ENCODE measurements at places on chromosomes 13 and 19.

GRCh38 chr13:73138638-73139491 lies 80.1 kb downstream of the KLF5 start:
- DNase-seq: no peak

GRCh38 chr19:49152119-49152550 lies 3.1 kb downstream of the HRC start:
- no peak for DNase-seq

GRCh38 chr19:48110350-48110966 lies at the start of gene PLA2G4C:
Gene PLA2G4C, minus strand, starts transcription at chr19:48110817. Its CDS starts 4,288 bp downstream, at chr19:48106529.
- peak; percentile 72 for DNase-seq

GRCh38 chr13:47005756-47006414 lies 109.0 kb upstream of the HTR2A start:
- no peak for DNase-seq

DNA sequence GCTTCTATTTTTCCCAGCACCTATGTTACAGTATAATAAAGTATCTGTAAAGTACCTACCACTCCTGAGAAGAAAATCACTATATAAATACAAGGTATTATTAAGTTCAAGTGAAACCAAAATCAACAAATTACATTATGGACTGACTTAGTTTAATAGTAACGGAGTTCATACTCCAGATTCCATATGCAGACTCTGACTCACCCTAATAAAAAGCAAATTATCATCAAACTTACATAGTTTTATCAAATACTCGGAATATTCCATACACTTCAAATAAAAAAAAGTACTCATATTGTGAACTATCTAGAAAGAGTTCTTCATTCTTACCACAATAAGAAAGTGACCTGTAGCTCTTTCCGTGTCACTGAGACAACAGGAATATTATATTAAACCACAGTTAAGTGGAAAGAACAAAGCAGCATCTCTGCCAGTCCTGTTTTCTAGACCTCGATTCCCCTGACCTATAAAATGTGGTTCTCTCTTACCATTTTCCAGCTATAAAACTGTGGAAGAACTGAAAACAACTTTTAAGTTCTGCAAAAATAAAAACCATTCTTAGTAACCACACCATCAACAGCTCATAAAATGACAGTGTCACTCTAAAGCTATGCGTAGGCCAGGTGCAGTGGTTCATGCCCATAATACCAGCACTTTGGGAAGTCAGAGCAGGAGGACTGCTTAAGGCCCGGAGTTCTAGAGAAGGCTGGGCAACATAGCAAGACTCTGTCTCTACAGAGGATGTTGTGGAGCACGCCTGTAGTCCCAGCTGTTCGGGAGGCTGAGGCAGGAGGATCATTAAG lies 42.6 kb downstream of the USP12 start:
- DNase-seq: no peak

DNA sequence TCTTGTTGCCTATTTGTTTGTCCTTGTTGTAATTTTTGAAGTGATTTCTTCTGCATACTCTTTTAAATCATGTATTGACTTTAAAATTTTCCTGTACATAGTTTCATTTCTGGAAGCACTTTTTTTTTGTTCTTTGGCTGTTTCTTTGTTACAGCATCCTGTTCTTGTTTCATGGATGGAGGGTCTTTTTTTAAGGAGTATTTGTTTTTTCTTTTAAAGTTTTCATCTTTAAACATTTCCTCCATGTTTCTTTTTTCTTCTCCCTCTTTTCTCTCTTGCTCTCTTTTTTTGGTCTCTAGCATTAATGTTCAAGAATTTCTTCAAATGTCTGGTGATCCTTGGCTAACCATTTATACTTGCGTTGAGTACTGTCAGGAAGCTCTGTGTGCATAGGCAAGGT lies 58.8 kb downstream of the URI1 start:
- no peak for DNase-seq

- DNase-seq: no peak
Measured at GRCh38 chr13:45536224-45536623, 71.5 kb downstream of the COG3 start.

DNA sequence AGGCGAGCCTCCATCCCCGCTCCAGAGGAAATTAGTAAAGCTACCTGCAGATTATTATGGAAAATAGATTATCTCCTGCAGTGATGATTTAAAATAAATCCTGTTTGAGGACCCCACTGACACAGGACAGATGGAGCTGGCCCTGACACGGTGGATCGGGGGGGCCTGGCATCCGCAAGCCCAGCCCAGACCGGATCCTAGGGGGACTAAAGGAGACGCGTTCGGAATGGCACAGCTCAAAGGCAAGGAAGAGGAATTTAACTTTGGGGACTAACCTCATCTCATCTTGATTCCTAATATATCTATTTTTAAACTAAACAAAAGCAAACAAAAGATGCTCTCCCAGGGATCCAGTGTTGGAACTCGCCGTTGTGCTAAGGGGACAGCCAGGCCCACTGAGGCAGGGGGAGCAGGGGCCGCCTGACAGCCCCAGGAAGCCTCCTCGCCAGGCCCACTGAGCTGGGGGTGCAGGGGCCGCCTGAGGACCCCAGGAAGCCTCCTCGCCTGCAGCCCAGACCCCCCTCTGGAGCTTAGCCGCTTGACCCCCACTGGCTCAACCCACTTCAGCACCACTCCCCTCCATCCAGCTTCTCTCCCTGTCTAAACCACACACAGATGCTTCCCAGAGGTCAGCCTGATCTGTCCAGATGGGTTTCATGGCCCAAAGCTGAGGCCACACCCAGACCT lies 78.6 kb downstream of the SPACA7 start:
- no peak for DNase-seq

DNA sequence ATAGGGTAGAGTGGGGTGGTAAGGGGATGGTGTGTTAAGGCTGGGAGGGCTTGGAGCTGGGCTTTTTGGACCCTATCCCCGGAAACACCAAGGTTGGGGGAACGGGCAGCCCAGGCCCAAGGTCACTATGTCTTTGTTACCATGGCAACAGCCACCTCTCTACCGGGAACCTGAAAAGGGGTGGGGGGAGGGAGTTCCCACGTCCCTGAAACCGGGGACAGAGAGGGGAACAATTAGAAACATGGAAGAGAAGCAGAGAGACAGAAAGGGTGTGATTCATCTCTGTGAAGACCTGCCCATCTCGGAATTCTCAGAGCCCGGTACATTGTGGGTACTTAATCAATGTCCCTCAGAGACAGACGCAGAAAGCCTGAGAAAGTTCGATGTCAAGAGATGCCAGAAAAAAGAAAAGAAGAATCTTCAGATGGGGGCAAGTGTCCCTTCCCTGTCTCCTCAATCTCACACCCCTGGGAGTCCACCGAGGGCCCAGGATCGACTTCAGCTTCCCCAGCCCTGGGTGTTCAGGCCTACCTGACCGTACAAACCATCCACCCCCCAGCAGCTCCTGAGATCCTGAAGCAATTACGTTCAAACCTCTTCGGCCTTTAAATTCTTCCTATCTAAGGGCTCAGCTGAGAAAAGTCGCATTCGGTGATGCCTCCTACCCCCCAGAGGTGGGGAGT lies 6.8 kb upstream of the LRFN1 start:
- no peak for DNase-seq

DNA sequence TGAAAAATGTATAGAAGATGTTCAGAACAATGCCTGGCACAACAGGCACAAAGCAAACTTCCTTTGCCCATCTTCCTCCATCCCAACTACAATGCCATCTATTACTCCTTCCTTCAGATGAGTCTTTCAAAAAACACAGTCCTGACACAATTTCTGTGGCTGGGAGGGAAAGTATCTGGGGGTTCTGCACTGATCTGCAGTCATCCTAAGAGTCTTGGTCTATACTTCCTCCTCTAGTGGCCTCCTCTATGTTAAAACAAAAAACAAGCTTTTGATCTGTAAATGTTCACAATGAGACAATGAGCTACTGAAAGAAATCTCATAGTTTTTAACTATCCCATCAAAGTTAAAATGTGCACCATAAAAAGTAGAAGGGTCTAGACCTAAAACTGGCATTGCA lies 44.8 kb downstream of the USP12 start:
- no peak for DNase-seq

GRCh38 chr19:39941615-39942365 lies 7.4 kb upstream of the FCGBP start:
- peak; percentile 38 for DNase-seq

Data from T-helper 17 cell (primary cell).